Sigmoid colon (tissue), 7 donors: ENCODE measurements at places on chromosomes 3 and 15. TPM values are rescaled to one million over a fixed set of nuclear protein-coding genes. Genes with fewer than 3 reads are reported as not detected.

DNA sequence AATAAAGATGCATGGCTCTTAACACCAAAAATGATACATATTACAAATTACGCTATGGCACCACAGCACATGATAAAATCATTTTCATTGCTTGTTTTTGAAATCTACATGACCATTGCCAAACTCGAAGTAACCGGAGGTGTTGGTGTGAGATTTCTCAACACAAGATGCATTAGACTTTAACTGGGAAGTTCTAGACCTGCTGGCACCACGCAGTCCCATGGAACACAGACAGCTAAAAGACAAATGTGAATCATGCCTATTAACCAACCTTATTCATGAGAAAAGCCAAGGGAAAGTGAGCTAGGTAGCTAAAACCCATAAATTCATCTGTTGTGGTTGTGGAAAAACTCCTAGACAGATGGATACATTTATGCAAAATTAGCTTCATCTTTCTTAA lies 595.4 kb downstream of the FOXP1 start:
- peak overlapping the region; percentile 85 for H3K27ac ChIP-seq
- H3K4me1 ChIP-seq = peaks cover 98% of the 10 kb centered on the region
- no peak for DNase-seq
- H3K36me3 ChIP-seq = peaks cover 41% of the 10 kb centered on the region
- no peak overlapping the region for H3K4me3 ChIP-seq

DNA sequence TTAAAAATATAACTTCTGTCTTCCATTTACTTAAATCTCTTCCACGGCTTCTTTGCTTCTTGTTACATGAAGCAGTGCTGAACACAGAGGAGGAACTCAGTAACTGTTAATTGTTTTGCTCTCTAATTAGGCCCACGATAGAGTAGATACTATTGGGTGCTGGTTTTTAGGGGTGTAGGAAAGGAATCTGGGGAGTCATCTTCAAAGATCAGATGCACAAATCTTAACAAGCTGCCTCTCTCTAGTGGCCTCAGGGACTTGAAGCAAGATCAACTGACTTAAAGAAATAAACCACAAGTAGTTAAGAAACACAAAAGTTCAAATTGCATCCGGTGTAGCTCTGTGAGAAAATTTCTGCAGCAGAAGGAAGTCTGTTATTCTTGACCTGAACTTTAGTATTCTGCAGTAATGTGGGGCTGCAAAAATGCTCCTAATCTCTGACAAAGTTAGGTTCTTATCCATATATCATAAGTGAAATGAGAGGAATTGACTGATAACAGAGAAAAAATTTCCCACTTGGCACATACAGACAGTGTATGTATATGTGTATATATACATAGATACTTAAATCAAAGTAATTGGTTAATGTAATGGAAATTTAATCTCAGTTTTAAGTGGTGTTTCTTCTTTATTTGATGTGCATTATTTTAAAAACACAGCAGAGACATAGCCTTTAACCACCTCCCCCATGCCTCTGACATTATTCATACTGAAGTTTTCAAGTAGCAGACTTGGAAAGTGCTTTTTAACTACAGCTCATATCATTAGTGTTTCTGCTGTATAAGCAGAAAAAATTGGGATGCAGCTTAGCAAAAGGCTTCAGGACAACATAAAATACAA lies 51.8 kb downstream of the CHST2 start:
- no peaks in the 10 kb centered on the region for H3K27me3 ChIP-seq
- H3K27ac ChIP-seq = no peak overlapping the region
- H3K4me1 ChIP-seq = no peaks in the 10 kb centered on the region
- no peak overlapping the region for H3K4me3 ChIP-seq

- H3K4me3 ChIP-seq = no peak overlapping the region
- DNase-seq = no peak
- no peak overlapping the region for H3K27ac ChIP-seq
- no peaks in the 10 kb centered on the region for H3K27me3 ChIP-seq
- H3K36me3 ChIP-seq = no peaks in the 10 kb centered on the region
- peaks cover 4% of the 10 kb centered on the region for H3K4me1 ChIP-seq
Measured at GRCh38 chr3:194532591-194532990, 45.8 kb upstream of the ATP13A3 start.

DNA sequence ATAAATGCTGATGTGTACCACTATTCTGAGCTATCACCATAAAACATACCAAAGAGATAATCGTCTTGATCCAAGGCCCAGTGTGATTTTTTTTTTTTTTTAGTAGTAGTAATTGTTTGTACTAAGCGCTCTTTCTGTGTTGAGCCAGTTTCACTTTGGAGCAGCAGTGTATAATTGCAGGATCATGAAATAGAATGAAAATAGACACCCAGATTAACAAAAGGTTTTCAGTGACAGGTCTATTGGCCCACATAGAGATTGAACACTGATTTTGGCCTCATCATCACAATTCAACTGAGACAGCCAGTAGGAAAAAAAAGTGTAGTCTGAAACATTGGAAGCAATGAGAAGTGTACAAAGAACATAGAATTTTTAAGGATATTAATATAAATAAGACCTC lies 749.8 kb downstream of the NAALADL2 start:
- H3K4me3 ChIP-seq = no peak overlapping the region
- no peaks in the 10 kb centered on the region for H3K36me3 ChIP-seq

DNA sequence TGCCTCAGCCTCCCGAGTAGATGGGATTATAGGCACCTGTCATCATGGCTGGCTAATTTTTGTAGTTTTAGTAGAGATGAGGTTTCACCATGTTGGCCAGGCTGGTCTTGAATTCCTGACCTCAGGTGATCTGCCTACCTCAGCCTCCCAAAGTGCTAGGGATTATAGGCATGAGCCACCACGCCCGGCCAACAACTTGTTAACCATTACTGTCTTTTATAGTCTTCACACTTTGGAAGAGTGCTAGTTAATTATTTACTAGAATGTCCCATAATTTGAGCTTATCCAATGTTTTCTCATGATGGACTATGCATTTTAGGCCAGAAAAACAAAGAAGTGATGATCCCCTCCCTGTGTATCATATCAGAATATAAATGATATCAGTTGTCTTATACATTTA lies 288.6 kb upstream of the CBLB start:
- H3K4me3 ChIP-seq = no peak overlapping the region
- H3K27ac ChIP-seq = no peak overlapping the region
- H3K36me3 ChIP-seq = no peaks in the 10 kb centered on the region
- H3K4me1 ChIP-seq = no peaks in the 10 kb centered on the region
- DNase-seq = no peak

GRCh38 chr3:79246875-79247724 lies 520.7 kb downstream of the ROBO1 start:
- H3K4me3 ChIP-seq = no peak overlapping the region
- H3K4me1 ChIP-seq = peaks cover 9% of the 10 kb centered on the region
- no peaks in the 10 kb centered on the region for H3K27me3 ChIP-seq
- peak overlapping the region; percentile 39 for H3K27ac ChIP-seq

DNA sequence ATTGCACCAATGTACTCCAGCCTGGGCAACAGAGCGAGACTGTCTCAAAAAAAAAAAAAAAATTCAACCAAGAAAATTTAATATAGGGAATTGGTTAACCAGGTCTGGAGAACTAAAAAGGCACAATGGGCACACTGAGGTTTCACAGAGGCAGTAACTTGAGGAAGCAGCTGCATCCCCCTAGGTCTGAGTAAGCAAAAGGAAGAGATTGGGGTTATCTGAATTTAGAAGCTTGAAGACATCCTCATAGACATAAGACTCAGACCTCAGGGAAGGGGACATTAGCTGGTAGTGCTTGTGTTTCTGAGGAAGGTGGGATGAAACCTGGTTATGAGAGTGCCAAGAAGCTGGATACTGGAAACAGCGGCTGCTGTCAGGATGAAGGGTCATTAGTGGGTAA lies 50.1 kb upstream of the LEKR1 start:
- H3K27ac ChIP-seq = no peak overlapping the region
- no peaks in the 10 kb centered on the region for H3K27me3 ChIP-seq
- H3K36me3 ChIP-seq = no peaks in the 10 kb centered on the region
- no peak overlapping the region for H3K4me3 ChIP-seq
- H3K4me1 ChIP-seq = no peaks in the 10 kb centered on the region

DNA sequence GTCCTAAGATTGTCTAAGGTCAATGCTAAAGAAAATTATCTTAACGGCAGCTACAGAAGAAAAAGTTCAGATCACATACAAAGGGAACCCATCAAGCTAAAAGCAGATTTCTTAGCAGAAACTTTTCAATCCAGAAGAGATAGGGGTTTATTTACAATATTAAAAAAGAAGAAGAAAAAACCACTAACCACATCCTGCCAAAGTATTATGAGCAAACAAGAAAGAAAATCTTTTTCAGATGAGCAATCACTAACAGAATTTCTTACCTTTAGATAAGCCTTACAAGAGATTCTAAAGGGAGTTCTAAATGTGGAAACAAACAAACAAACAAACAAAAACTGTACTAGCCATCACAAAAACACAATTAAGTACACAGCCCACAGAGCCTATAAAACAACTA lies 1015.8 kb upstream of the EPHA6 start:
- no peak for DNase-seq
- H3K27me3 ChIP-seq = no peaks in the 10 kb centered on the region
- no peak overlapping the region for H3K27ac ChIP-seq
- no peaks in the 10 kb centered on the region for H3K36me3 ChIP-seq
- no peak overlapping the region for H3K4me3 ChIP-seq

- DNase-seq = no peak
- H3K4me1 ChIP-seq = no peaks in the 10 kb centered on the region
Measured at GRCh38 chr3:142497729-142498128, 49.9 kb upstream of the XRN1 start.

DNA sequence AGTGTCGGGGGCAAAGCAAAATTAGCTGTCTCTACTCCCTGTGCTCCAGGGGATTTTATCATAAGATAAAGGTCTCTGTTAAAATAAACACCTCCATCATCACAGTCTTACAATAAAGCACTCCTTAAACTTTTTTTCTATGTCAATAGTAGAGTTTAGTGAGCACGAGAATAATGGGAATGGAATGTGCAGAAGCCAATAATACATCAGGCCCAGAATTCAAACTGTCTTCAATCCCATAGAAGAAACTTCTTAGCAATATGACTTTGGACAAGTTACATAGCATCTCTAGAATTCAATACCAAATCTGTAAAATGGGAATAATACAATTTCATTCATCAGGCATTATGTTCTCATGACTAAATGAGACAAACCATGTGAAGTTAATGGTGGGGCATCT lies 49.0 kb upstream of the EPHA3 start:
- no peak overlapping the region for H3K27ac ChIP-seq
- no peaks in the 10 kb centered on the region for H3K27me3 ChIP-seq
- no peaks in the 10 kb centered on the region for H3K4me1 ChIP-seq
- no peak overlapping the region for H3K4me3 ChIP-seq
- no peak for DNase-seq

- H3K27ac ChIP-seq = no peak overlapping the region
- no peak overlapping the region for H3K4me3 ChIP-seq
- no peak for DNase-seq
Measured at GRCh38 chr15:57634290-57634689, 42.6 kb downstream of the MYZAP start.

- H3K4me1 ChIP-seq = peaks cover 26% of the 10 kb centered on the region
- no peak overlapping the region for H3K4me3 ChIP-seq
- no peak overlapping the region for H3K27ac ChIP-seq
- no peaks in the 10 kb centered on the region for H3K36me3 ChIP-seq
- no peak for DNase-seq
Measured at GRCh38 chr3:16066545-16066944, 107.9 kb upstream of the GALNT15 start.

DNA sequence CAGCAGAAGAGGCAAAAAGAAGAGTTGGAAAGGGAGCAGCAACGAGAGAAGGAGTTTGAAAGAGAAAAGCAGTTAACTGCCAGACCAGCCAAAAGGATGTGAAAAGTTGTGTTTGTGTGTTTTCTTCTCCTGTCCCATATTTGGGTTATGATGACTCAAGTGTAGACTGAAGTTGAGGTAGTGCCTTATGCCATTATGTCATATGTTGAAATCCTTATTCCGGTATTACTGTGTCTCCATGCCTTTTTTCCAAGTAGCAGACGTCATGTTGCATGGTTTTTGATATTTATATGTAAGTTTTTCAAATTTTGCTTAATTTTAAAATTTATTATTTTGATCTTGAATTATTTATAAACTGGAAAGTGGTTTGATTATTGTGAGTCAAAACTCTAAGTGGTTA lies 19.2 kb downstream of the BLOC1S6 start:
- H3K4me1 ChIP-seq = no peaks in the 10 kb centered on the region
- no peak overlapping the region for H3K4me3 ChIP-seq
- peaks cover 6% of the 10 kb centered on the region for H3K36me3 ChIP-seq
- H3K27me3 ChIP-seq = no peaks in the 10 kb centered on the region

DNA sequence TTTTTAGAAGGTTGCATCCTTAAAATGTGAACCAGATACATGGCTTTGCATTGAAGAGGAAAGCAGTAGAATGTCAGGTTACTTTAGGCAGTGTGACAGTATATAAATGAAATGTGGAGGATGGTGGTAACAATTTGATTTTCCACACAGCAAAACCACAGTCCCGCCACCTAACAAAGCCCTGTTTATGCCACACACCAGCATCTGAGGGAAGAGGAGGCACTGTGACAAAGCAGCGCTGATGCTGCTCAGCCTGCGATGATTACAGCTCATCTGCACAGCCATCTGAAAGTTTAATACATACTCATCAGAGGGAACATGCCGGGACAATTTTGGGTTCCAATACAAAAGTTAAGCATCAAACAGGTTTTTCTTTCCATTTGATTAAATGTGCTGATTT lies 8.9 kb downstream of the RNF7 start:
- H3K27me3 ChIP-seq = no peaks in the 10 kb centered on the region
- H3K4me1 ChIP-seq = peaks cover 29% of the 10 kb centered on the region
- DNase-seq = no peak

DNA sequence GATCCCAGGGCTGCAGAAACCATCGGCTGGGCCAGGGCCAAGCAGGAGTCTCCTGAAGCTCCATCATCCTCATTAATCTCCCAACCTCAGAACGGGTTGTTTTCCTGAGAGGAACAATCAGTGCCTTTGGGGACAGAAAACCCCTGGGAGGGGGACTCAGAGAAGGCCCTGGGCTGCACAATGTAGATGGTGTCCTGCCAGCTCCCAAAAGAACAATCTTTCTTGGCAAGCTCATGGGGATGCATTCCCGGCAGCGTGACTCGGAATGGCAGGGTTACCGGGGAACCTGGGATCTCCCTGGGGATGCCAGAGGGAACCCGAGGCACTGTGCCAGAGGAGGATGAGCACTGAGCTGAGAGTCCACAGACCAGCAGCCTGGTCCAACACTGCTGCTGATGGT lies 72.1 kb upstream of the ATP2B2 start:
- H3K4me3 ChIP-seq = no peak overlapping the region
- H3K27ac ChIP-seq = no peak overlapping the region
- H3K4me1 ChIP-seq = no peaks in the 10 kb centered on the region
- no peaks in the 10 kb centered on the region for H3K36me3 ChIP-seq

DNA sequence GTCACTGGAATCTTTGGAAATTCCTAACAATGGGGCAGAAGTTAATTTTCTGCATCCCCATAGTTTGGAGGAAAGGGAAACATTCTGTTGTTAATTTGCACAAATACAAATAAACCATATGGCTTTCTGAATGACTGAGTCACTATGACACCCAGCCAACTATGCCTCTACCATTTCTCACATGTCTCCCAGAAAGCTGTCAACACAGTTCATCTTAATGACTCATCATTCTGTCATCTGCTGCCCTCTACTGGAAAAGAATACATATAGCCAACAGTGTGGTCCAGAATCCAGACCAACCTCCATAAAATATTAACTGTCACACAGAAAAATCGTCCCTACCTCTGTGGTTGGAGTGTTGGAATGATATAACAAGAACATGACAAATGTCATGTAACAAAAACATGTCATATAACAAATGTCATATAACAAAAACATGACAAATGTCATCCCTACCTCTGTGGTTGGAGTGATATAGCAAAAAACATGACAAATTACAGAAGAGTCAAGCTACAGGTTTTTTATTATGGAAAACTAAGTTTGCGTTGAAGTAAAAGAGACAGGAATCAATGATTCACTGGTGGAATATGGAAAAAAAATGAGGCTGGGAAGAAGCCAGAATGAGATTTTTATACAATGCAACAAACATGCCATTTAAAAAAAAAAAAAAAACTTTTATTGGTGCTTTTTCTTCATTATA lies 47.7 kb upstream of the GYG1 start:
- H3K36me3 ChIP-seq = no peaks in the 10 kb centered on the region
- H3K4me1 ChIP-seq = no peaks in the 10 kb centered on the region
- H3K27me3 ChIP-seq = no peaks in the 10 kb centered on the region

Gene CIDEC
- 5.3 TPM for total RNA-seq
